ENCODE measurements at places on chromosomes 7 and 10.
A peak's percentile ranks its signal among the peaks of the same experiment; 100 is the strongest.

- no peak for DNase-seq
These were observed 12.0 kb upstream of the PTPRZ1 start for GRCh38 chr7:121860953-121861352.

DNA sequence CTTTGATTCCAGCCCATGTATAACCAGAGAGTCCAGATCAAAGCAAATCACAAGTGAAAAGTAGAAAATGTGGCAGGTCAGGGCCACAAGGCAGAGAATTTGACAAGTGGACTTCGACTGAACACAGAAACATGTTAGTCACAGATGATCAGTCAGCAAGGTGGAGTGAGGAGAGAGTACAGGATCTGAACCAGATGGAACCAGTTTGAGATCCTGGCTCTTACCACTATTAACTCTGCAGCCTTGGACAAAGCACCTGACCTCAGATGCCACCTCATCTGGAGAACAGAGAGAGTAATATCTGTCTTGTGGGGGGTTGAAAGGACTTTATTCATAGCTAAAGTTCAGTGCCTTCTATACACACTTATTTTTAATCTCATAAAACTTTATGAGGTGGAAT lies 4.4 kb downstream of the MRLN start:
- DNase-seq, result peak; percentile 7

DNA sequence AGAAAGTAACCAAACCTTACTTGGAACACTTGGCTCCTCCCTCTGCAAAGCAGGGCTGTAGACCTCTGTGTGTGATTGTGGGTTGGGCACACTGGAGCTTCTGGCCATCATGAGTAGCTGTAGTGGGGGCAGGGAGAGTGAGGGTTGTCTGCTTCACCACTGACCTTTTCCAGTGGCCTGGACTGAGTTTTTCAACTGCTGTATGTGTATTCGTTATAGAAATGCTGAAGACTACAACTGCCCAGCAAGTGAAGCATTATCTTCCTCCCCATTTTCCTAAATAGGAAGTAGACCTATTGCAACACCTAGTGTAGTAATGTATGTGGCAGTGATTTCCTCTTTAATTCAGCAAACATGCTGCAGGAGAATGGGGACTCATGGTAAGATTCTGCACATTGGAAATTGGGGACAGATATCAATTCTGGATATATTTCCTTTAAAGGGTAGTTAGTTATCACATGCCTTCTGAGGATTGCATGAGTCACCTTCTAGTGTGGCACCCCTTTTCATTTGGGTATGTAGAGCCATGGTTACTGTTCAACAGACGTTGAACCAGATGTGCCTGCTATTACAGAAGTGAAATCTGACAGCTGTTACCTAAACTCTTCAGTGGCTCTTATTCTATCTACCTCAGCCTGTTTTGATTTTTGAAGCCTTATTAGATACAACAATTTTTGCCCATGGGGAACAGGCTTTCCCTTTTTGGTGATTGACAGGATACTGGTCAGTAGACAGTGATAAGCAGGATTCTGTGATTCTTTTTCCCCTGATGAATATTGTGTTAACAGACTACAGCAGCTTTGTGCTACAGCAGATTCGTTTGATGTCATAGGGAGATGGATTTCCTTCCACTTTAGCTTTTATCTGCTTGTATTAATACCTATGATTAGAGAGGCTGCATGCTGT lies 130.9 kb downstream of the SND1 start:
- no peak for DNase-seq

DNA sequence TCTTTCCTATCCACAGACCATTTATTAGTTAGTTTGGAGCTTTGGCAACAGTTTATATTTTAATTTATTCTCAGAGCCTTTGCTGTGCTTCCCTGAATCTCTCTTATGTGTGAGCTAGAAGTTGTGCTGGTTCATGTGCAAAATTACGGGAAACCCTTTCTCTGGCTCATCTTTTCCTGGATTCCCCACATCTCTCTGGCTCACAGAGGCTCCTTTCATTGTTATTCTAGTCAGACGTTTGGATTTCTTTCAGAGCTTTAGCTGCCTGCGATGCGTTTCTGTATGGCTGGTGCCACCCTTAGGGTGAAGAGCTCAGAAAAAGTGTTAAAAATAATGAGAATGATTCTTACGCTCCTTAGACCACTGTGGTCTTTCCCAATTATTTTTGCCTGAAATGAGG lies 53.3 kb downstream of the TPST1 start:
- no peak for DNase-seq

DNA sequence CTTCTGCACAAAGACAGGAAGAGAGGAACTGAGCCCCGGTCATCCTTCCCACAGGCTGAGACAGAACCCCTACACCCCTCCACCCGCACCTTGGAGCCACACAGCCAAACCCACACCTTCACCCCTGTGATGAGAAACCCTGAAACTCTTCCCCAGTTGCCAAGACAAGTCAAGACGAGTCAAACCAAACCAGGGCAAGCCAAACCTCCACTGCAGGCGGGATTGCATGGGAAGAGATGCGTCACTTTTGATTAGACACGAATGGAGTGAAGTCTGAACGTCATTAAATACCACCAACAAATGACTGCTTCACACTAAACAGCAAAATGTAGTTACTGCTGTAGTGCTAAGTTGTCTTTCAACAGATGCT lies 73.8 kb downstream of the PRPF18 start:
- DNase-seq, result peak; percentile 66

GRCh38 chr10:112855134-112855533 lies 94.9 kb upstream of the TCF7L2 start:
- no peak for DNase-seq

GRCh38 chr7:10537764-10538163 lies 435.9 kb upstream of the PHF14 start:
- no peak for DNase-seq
